ENCODE measurements at places on chromosomes 4 and X.
A peak's percentile ranks its signal among the peaks of the same experiment; 100 is the strongest.

- DNase-seq = peak; percentile 10
Observed at GRCh38 chrX:11458170-11458569, 165.0 kb downstream of the AMELX start.

- DNase-seq = no peak
Observed at GRCh38 chrX:267771-268261, 13.4 kb upstream of the PLCXD1 start.

- DNase-seq = peak; percentile 19
Observed at GRCh38 chr4:88275516-88275915, 8.8 kb downstream of the PPM1K start.

DNA sequence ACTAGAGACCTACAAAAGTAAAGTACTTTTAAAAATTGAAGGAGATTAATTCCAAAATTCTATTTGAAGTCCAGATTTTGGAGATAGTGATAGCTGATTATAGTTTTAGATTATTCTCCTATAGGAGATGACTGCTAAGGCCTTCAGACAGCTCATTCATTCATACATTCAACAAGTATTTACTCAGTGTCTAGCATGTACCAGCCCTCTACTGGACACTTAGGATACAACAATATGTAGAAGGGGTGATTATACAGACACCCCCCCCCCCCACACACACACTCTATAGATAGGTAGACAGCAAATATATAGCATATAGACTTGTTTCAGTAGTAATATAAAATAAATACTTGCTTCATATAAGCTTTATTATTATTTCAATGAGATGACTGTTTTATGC, 60.4 kb upstream of the TAF9B start:
- peak; percentile 7 for DNase-seq

DNA sequence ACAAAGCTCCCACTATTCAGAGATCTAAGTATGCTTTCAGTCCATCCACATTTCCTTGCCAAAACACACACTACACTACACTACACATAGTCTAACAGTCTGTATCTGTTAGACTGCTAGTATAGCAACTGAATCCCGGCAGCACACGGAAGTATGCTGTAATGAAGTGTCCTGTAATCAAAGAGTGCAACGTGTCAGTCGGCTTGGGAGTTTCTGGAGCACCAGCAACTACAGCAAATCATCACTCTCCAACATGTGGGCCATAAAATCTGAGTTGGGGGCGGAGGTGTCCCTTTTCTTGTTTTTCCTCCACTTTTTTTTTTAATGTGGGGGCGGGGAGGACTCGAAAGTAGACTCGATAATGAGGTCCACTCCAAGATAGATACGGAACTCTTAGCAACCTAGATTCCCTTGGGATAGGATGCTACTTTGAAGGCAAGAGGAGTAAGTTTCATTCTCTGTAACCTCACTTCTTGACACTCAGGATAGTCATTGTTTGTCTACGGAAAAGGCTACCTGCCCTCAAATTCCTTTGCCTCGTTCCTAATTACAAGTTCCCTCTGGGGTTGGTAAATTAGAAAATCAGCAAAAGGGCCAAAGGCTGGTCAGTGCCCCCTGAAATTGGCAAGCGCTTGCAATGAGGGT, 722 bp downstream of the SLC10A7 start:
- peak; percentile 56 for DNase-seq

GRCh38 chrX:48802089-48802904, 430 bp downstream of the HDAC6 start:
- DNase-seq = peak; percentile 77

DNA sequence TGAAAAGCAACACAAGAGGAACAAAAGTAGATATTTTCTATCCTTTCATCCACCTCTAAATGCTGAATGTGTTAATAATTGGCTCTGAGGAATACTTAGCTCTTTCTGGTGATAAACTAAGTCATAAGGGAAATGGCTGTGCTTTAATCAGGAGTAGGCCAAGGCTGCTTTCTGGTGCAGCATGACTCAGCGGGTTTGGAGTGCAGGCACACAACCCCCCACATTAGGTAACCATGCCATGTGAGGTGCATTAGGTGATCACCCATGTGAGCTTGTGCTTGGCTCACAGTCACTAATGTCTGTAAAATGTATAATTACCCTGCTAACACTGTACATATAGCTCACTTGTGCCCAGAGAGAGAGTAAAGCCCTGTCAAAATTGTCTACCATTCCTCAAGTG, 57.2 kb downstream of the USP38 start:
- DNase-seq = no peak

DNA sequence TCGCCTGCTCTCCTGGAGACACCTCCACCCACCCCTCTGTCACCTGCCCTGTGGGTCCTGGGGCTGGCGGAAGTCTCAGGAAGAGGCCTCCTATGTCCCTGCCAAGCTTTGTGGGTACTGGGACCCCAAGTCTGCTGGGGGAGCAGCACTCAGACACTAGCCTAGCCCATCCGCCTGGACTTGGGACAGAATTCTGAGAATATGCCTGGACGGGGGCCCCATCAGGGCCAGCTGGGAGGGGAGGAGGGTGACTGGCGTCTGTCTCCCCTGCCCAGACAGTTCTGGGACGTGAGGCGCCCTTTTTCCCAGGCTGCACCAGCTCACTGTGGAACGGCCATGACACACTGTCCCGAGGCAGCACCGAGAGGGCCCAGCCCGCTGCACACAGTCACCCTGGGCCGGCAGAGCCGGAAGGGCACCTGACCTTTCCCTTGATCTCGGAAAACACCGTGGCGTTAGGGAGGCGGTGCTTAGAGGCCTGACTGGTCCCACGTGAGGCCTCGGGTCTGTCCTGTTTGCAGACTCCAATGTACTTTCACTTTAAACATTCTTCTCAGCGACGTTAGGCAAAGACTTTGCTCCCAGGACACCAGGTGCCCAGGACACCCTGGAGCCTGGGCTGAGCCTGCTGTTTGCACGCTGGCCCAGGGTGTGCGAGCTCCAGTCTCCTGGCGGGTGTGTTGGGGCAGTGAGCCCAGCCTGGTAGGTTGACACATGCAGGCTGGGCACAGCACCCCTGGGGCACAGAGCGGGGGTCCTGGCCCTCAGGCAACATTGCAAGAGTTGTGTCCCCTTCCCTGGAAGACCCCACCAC, 700 bp downstream of the SLC26A1 start:
- DNase-seq = no peak

GRCh38 chr4:114626196-114626595, 27.6 kb downstream of the UGT8 start:
- DNase-seq = no peak

DNA sequence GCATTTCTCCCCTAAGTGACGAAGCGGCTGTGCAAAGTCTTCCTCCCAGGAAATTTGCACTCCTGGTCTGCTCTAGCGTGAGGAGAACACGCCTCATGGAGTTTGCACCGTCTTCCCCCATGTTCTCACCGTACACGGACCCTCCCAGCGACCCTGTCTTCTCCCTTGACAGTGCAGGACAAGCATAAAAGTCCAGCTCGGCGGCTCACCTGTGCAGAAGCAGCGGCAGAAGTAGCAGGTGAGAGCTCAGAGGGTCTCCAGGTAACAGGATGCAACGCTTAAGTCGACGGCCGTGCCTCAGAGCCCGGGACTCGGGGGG, 314 bp downstream of the P2RY8 start:
- DNase-seq = no peak

GRCh38 chr4:150543042-150543441, 38.9 kb upstream of the MAB21L2 start:
- no peak for DNase-seq

- DNase-seq = peak; percentile 71
Observed at GRCh38 chrX:132219343-132219768, at the start of gene RAP2C. Gene RAP2C (minus strand): TSS chrX:132219447. CDS start chrX:132217268, 2,179 bp downstream.

DNA sequence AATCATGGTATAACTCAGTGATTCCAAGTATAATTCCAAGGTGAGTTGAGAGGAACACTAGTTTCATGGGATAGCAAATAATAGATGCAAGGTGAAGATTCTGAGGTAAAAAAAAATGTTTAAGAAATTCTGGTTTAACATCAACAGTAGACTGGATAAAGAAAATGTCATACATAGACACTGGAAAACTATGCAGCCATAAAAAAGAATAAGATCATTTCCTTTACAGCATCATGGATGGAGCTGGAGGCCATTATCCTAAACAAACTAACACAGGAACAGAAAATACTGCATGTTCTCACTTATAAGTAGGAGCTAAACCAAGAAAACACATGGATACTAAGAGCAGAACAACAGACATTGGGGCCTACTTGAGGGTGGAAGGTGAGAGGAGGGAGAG, 54.6 kb upstream of the LEF1 start:
- no peak for DNase-seq

GRCh38 chr4:124936427-124936826, 223.9 kb upstream of the ANKRD50 start:
- DNase-seq = peak; percentile 17

DNA sequence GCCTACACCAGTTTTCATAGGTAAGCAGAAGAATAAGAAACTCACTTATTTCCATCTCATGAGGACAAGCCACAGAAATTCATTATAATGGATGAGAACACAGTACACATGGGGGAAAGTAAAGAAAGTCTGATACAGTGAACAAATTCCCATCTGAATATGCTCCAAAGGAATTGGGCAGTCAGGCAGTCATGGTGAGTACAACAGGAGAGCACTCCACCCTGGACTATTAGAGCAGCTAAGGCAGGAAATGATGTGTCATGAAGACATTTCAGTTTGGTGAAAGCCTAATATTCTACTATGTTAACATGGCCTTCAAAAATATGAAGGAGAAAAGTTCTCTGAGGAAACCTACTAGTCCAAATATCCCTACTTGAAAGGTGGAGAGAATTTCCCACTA, 92.0 kb upstream of the PRDX4 start:
- peak; percentile 4 for DNase-seq

DNA sequence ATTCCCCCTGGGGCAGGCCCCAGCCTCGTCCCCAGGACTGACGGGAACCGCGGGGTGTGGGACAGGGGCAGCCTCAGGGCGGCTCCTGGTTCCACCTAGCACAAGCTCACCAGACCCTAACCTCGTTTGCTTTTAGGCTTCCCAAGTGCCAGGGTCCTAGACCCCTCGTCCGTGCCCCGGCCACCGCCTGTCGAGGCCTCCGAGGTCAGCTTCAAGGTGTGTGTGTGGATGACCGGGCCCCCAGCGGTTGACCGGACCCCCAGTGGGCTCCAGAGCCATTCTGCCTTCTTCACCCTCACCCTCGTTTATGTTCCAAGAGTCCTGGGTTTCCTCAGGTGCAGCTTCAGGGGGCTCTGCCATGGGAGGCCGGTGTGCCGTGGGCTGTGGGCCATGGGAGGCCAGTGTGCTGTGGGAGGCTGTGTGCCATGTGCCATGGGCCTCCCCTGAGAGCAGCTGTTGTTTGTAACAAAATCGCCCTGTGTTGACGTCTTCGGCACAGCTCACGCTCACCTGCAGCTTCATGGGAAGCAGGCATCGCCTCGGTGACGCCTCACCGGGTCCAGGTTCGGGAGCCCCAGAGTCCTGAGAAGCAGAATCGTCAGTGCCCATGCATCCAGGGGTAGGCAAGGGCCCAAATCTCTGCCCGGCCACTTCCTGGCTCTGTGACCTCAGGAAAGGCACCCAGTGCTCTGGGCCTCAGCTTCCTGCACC, 43.0 kb upstream of the HMX1 start:
- peak; percentile 2 for DNase-seq

DNA sequence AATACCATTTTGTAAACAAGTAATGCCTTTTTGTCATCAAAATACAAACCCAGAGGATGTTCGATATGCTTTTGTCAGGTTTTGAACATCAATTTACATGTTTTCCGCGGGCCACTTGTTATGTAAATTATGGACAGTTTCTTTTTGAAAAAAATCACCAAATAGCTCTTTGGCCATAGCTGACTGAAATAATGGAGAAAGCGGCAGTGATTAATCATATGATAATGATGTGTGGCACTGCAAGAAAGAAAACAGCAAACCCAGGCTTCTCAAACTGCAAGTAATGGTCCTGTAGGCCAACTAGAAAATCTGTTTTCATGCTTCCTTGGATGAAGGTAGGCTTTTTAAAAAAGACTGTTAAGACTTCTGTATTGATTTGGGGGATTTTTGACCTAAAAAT, 15.6 kb upstream of the SCML1 start:
- no peak for DNase-seq

DNA sequence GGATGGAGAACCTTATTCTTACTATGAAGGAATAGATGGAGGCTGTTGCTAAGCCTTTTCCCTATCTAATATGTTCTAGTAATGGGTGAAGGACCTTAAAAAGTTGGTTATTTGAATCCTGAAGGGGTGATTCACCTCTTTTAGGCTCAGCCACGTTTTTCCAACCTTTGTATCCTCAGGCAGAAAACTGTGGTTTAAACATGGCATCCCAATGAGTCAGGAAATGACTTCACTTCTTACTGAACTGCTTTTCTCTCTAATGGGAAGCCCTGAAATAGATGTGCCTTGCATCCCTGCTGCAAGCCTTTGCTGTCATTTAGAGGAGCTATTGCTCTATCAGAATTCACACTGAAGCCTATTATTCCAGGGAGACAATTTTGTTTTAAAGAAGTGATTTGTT, 191.0 kb upstream of the ARX start:
- DNase-seq = no peak

- peak; percentile 6 for DNase-seq
Observed at GRCh38 chrX:71181558-71181909, 36.9 kb downstream of the NLGN3 start.

DNA sequence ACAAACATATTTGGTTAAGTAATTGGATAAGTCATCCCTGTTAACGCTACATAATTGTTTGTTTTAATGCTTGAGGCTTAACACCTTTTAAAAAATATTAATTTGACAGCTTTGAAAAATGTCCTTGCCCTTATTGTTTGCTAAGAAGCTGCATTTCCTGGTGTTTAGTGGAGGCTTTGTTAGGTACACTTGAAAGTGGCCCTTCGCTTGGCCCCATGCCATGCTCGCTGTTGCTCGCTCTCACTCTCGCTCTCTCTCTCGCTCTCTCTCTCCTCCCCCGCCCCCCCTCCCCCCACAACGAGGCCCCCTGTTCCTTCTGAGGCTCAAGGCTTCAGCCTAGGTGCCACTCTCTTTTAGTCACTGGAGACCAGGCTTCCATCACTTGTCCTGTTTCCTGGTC, 139.6 kb downstream of the DCLK2 start:
- no peak for DNase-seq

GRCh38 chr4:182748949-182749348, 168.2 kb downstream of the DCTD start:
- DNase-seq = no peak

- no peak for DNase-seq
Observed at GRCh38 chr4:183097231-183098018, 1.6 kb upstream of the WWC2 start.

DNA sequence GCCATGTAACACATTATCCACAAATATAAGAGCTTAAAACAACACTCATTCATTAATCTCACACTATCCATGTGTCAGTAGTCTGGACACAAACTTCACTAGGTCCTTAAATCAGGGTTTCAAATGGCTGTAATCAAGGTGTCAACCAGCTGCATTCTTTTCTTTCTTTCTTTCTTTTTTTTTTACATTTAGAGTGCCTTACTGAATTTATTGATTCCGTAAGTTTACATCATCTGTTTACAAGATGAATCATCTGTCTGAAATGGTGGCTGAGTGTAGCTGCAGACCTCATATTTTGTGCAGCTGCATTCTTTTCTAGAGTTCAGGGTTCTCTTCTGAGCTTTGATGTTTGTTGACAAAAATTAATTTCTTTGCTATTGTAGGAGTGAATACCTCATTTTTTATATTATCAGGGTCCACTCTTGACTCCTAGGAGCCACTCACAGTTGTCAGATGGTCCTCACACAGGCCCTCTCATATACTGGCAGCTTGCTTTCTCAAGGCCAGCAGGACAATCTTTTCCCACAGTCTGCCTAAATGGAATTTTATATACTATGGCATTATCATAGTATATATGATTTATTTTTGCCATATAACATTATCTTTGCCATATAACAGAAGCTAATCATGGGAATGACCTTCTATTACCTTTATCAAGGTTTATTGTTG, 37.8 kb downstream of the SPOCK3 start:
- DNase-seq = no peak

- peak; percentile 16 for DNase-seq
Observed at GRCh38 chrX:129593137-129593536, 53.1 kb downstream of the OCRL start.

Data from GM03348 (cell line).